ENCODE measurements at places on chromosomes 4 and X. TPM values are rescaled to one million over a fixed set of nuclear protein-coding genes. Genes with fewer than 3 reads are reported as not detected.

Gene SPATA18
- under 0.01 TPM for total RNA-seq

DNA sequence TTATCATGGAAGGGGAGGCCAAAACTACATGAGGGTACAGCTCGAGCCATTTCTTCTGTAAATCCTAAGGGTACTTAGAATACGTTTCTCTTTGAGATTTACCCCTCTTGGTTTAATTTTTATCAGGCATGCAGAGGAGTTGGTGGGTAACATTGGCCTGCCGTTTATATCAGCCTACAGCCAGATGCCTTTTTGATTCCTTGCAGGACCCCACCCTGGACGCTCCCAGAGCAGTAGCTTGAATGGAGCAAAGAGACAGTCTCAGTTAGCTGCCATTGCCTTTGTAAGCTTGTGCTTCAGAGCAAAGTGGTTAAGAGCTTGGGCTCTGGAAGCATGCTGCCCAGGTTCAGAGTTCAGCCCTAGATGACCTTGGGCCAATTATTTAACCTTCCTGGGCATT lies 9.0 kb downstream of the DOCK11 start:
- no peak for DNase-seq

Gene GPR34
- under 0.01 TPM for total RNA-seq

DNA sequence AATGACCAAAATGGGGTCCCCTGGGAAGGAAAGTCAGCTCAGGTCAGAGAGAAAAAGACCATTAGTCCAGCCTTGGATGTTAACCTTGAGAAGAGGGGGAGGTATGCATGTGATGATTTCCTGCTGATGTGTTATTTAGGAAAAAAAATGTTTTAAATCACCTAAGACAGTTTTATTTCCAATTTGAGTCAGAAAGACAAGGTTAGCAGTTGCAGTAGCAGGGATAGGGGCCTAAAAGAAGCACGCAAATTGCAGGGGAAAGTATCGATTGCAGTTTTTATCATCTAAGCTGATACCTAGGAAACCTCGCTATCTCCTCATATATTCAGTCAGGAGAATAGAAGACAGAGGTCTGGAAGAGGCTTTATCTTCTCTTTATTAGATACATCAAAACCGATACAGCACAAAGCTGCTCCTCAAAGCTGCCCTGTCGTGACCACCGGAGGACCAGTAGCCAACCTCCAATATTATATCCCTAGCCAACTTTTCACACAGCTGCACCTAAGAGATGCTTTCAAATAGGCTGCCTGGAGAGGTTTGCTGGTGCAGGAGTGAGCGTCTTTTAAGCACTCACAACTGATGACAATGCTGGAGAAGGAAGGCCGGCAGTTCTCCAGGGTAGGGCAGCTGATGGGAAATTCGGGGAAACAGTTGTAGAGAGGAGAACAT lies 289.4 kb downstream of the INPP4B start:
- DNase-seq = no peak

DNA sequence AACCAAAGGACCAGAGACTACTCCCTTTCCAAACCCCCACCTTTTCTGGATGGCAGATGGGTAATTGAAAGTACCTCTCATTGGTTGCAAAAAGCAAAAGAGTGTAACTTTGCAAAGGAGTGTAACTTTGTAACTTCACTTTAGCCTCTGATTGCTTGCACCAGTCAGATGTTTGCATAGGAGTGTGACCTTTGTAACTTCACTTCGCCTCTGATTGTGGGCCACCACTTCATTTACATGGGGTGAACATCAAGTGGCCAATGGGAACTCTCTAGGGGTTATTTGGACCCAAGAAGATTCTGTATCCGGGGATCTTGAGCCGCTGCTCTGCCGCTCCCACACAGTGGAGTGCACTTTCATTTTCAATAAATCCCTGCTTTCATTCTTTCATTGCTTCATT lies 9.9 kb upstream of the SLC25A43 start:
- no peak for DNase-seq

Gene WFS1
- total RNA-seq = 2.2 TPM

- DNase-seq = no peak
Observed at GRCh38 chrX:74797338-74797887, 127.8 kb downstream of the NEXMIF start.

DNA sequence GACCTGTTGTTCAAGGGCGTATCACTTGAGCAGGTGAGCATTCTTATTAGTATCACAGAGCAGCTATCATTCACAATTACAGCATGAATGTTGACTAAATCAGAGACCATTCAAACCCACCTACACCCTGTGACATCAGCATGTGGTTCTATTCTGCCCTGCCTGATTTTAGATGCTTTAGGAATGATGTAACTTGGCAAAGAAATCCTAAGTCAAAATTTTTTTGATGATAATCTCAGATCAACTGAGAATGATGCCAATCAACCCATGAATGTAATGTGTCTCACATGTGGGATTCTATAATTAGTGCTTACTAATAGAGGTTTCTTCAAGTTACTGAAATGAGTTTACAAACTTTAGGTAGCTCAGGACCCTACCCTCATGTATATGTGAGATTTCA lies 13.4 kb upstream of the CHIC2 start:
- DNase-seq = no peak

- no peak for DNase-seq
Observed at GRCh38 chrX:34956916-34957315, 14.3 kb downstream of the FAM47B start.

- no peak for DNase-seq
Observed at GRCh38 chr4:126748736-126749135, 884.0 kb upstream of the INTU start.

DNA sequence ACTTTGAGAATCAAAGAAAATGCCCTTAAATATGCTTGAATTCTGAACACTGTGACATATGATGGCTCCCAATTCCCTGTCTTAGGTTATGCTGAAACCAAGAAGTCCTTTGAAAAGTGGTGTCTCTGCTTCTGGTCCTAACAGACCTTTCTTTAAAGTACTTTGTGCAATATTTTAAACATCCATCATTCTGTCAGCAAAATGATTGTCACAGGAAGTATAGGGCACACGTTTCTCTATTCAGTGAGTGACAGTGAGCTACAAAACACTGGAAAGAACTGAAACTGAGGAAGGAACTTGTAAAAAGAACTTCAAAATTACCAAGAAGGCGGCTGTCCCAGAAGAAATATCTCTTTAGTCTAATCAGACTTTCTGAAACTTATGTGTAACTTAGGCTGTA lies 12.2 kb upstream of the NUP54 start:
- DNase-seq = no peak

Gene SMIM14
- total RNA-seq = 4.6 TPM

DNA sequence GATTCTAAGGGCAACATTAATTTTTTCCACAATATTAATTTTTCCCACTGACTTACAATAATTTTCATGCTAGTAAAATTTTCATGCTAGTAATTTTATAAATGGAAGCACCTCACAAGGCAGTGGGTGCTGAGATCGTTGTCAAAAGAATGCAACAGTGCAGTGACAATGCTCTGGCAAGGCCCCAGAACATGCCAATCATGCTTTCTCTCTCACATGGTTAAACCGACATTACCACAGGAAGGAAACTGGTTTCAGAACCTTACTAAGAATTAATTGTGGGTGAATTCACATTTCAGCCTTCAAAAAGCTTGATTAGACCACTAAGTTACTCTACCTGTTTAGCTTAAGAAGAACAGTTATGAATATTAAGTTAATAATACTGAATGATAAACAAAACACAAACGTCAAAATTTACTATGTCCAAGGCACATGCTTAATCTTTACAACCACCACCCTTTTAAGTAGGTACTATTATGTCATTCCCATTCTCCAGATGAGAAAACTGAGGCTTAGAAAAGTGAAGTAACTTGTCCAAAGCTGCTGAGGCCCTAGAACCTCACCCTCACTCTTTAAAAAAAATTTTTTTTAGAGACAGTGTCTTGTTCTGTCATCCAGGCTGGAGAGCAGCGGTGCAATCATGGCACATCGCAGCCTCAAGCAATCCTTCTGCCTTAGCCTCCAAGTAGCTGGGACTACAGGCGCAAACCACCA lies 10.0 kb upstream of the OPHN1 start:
- DNase-seq = peak; percentile 78

DNA sequence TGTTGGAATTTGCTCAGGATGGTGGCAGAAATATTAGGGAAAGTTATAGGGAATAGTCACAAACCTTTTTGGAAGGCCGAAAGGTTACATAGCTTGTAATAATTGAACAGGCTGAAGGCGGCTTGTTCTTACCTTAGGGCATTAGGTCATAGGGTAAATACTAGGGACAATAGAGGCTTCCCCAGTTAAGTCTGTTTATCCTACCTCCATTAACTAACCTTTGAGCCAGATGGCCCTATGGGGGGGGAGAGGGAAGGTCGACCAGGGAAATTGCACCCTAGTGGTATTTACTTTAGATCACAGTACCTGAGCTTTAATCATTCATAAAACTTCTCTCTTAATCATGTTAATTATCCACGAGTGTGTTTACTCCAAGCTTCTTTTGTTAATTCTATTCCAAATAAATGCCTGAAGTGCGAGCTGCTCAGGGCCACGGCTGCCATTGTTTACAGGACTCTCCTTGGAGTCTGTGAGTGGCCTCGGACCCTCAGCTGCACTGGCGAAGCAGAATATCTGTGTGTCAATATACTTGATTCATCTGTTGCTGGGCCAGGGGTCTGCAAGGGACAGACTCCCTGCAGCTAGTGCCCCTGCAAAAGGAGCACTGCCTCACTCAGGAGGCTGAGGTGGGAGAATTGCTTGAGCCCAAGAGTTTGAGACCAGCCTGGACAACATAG lies 22.9 kb downstream of the PAGE2 start:
- DNase-seq = no peak

- DNase-seq = no peak
Observed at GRCh38 chr4:23957465-23957864, 67.6 kb upstream of the PPARGC1A start.

Gene TADA2B
- total RNA-seq = 4.8 TPM

DNA sequence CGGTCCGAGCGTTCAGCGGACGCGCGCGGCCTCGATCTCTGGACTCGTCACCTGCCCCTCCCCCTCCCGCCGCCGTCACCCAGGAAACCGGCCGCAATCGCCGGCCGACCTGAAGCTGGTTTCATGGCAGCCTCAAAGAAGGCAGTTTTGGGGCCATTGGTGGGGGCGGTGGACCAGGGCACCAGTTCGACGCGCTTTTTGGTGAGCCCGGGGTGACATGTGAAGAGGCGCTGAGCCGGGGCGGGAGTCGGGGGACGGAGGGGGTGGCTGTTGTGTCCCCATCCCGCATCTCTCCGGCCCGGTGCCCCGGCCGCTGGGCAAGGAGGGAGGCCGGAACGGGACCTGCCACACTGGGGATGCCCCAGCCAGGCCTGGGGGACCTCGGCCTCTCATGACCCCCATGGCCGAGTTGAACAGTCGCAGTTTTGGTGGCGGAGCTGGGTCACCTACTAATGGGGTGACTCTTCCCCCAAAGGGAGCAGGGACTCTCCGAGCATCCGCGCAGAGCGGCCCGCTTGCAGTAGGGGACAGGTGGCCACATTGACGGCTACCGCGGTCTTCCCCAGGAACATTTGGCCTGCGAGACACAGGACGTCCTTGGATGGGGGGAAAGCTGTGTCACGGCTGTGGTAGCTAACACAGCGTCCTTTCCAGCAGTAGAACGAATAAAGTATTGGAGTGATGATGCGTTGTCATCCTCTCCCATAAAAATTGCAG lies at the start of gene GK:
TSS of gene GK (plus strand) at position 9 of the 717 bp plus-strand sequence. CDS start at position 124, 115 bp downstream.
- DNase-seq = peak; percentile 6

DNA sequence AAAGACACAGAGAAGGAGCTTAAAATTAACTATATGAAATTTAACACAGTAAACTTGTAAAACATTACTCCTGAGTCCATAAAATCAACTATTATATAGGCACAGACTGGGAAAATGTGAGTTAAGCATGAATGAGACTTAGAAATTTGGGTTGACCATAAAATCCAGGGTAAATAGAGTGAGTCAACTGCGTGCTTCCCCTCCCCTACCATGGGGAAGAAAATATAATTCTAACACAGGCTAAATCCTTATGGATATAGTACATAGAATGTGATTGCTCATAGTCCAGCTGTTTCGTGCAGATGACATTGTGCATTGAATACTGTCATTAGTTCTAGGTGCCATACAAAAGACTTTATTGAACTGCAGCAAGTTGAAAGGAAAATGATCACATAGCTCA lies 42.2 kb downstream of the KLHL5 start:
- no peak for DNase-seq

GRCh38 chrX:31658360-31658759 lies 586.5 kb upstream of the FTHL17 start:
- DNase-seq = peak; percentile 0

Gene NMU
- total RNA-seq = 1.1 TPM

- no peak for DNase-seq
Observed at GRCh38 chrX:6738518-6739470, 203.9 kb upstream of the VCX3A start.

Gene CABS1
- not detected for total RNA-seq

- DNase-seq = peak; percentile 66
Observed at GRCh38 chr4:17324386-17324830, 187.5 kb downstream of the QDPR start.

Gene NXF3
- under 0.01 TPM for total RNA-seq

Gene MGAT4D
- under 0.01 TPM for total RNA-seq

Gene SUPT20HL2
- total RNA-seq = not detected

- no peak for DNase-seq
Observed at GRCh38 chr4:38818441-38818976, 13.9 kb upstream of the TLR1 start.

GRCh38 chrX:110008011-110008635 lies 5.2 kb downstream of the TMEM164 start:
- no peak for DNase-seq

GRCh38 chr4:151676301-151676700 lies 84.5 kb downstream of the GATB start:
- no peak for DNase-seq

DNA sequence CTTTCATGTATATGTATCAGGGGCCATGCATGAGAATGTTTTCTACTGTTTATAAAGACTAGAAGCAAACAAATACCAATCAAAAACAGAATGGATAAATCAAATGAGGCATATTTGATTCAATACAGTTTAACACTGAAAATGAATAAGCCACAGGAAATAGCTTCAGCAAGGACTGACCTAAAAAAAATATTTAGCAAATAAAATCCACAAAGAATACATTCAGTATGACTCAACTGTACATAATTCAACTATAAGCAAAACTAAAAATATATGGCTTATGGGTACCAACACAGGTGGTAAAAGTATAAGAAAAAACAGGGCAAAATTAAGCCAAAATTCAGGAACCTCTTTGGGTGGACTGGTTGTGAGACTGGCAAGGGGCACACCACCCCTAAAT lies 112.9 kb downstream of the KCNIP4 start:
- DNase-seq = no peak

Gene CXCL11
- total RNA-seq = 0.27 TPM

Gene STARD8
- total RNA-seq = 8.9 TPM

- no peak for DNase-seq
Observed at GRCh38 chr4:3384391-3384770, 57.4 kb upstream of the HGFAC start.

GRCh38 chr4:176383273-176384077 lies 63.7 kb downstream of the SPCS3 start:
- no peak for DNase-seq

Gene LRBA
- 219 TPM for total RNA-seq

Measured in hematopoietic multipotent progenitor cell (in vitro differentiated cells).